ENCODE measurements at places on chromosomes 5 and 9.

- no peak for DNase-seq
Observed at GRCh38 chr9:123662057-123662776, 267.7 kb downstream of the DENND1A start.

DNA sequence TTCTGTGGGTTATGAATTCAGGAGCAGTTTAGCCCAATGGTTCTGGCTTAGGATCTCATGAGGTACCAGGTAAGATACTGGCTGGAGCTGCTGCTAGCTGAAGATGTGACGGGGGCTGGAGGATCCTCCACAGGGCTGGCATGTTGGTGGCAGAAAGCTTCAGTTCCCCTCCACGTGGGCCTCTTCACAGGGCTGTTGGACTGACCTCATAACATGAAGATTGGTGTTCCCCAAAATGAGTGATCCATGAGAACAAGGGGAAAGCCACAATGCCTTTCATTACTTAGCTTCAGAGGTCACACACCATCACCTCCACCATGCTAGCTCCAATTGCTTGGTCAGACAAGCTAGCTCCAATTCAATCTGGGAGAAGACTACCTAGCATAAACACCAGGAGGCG, 8.5 kb upstream of the S100Z start:
- no peak for DNase-seq

GRCh38 chr5:96745844-96746531, 61.8 kb downstream of the ERAP1 start:
- no peak for DNase-seq

- DNase-seq = no peak
Observed at GRCh38 chr9:83422527-83422926, 115.7 kb downstream of the FRMD3 start.

- no peak for DNase-seq
Observed at GRCh38 chr5:159467666-159468065, 137.4 kb upstream of the IL12B start.

- DNase-seq = no peak
Observed at GRCh38 chr5:115579747-115580173, 22.5 kb downstream of the TICAM2 start.

DNA sequence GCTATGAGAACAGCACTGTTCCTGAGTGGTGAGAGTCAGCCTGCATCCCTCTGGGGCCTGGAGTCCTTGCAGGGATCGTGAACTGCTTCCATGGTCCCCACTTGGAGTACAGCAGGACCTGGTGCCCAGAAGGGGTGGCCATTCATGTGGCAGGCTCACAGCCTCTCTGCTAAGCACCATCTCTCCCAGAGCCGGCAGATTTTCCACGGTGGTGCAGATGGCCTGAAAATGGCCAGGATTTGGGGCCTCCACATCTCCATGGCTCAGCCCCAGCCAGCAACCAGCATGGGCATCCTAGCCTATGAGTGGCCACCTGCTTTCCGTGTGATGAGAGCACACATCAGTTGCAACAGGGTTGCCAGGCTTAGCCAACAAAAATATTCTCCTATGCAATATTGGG, 33.9 kb upstream of the SEMA4D start:
- DNase-seq = no peak

DNA sequence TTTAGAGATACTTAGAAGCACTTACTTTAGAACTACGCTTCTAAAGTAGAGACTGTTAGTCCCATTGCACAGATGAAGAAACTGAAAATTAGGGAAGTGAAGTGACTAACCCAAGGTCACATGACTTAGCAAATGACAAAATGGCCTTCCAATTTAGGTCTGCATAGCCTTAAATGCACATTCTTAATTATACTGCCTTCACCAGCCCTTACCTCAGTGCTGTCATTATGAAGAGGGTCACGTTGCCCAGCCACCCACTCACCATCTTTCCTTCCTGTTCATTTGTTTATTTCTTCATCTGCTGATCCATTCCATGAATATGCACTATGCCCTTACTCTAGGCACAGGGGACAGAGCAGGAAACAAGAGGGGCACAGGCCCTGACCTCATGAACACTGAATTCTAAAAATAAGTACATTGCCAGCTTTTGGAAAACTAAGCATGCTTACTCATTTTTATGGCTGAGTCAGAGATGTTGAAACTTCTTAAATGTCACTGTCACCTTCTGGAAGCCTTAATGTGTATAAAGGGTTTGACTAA, 8.6 kb downstream of the HAVCR2 start:
- DNase-seq = no peak

- no peak for DNase-seq
Observed at GRCh38 chr9:130522233-130522808, 57.1 kb upstream of the FUBP3 start.

DNA sequence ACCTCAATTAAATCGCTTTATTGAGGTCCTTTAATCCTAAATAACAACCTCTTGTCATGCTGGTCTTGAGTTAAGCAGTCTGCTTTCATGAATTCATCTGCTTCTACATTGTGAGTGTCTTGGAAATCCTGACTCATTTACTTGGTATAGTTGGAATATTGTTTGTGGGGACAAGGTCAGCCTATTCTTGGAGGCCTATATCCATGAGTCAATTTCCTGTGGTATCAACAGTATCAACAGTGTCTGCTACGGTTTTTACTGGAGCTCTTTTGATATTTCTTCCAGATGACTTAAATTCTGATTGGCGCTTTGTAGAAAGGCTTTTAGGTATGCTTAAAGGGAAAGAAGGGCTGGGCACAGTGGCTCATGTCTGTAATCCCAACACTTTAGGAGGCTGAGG, 71.2 kb upstream of the PARP8 start:
- no peak for DNase-seq

GRCh38 chr5:79529110-79529509, 15.2 kb upstream of the HOMER1 start:
- DNase-seq = no peak

- DNase-seq = no peak
Observed at GRCh38 chr5:163658702-163659567, 153.5 kb downstream of the MAT2B start.

GRCh38 chr9:88747768-88748167, 212.8 kb downstream of the NXNL2 start:
- no peak for DNase-seq

- DNase-seq = no peak
Observed at GRCh38 chr5:17180330-17180843, 37.0 kb upstream of the BASP1 start.

DNA sequence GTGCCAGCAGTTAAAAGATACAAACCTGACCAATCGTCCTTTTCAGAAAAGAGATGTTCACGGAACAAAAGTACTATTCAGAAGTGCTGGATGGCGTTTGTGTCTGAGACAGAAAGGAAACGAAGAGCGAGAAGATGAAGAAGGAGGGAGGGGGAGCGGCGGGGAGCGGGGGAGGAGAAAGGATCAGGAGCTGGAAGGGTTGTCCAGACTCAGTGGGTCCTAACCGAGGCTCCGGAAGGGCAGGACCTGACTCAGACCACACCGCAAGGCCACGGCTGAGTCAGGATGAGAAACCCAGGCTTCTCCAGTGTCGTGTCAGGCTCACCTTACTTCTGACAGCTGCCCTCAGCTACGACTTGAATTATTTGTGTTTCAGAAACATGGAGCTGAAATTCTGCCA, 46.2 kb downstream of the PAX5 start:
- DNase-seq = no peak

DNA sequence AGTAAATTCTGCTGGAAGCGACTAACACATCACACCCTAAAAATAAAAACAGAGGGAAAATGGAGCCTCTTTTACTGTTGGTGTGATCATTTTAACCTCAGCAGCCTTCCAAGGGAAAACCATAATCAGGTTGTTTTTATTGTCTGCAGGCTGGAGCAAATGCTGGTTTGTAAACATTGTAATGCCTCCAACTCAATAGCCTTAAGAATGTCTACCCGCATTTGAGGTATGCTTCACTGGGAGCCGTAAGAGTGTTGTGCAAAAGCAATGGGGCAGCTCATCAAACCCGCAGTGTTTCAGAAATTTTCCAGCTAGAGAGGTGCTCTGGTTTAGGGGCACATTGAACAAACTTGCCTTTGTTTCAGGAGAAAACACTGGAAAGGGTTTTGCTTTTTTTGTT, 17.0 kb downstream of the NIM1K start:
- DNase-seq = no peak

DNA sequence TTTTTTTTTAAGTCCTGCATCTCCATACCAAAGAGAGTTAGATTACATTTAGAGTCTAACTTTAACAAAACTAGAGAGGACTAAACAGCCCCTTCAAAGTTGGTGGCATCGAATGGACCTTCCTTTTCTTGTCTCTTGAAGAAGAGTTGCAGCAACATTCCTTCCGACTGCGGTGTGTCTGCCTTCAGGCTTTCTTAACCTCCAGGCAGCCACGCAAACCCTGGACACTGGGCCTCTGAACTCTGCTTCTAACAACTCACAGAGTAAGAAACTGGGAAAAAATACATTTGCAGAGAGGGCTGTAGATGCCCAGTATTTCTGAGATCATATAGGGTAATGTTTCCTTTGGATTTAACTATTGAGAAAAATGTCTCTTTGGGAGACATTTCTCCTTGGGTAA, 120.5 kb upstream of the MAST4 start:
- no peak for DNase-seq

GRCh38 chr9:112868461-112868860, 22.2 kb downstream of the SLC46A2 start:
- no peak for DNase-seq

GRCh38 chr5:60802986-60803385, 41.1 kb downstream of the ELOVL7 start:
- no peak for DNase-seq

- DNase-seq = no peak
Observed at GRCh38 chr5:5141625-5142525, 1.7 kb downstream of the ADAMTS16 start.

DNA sequence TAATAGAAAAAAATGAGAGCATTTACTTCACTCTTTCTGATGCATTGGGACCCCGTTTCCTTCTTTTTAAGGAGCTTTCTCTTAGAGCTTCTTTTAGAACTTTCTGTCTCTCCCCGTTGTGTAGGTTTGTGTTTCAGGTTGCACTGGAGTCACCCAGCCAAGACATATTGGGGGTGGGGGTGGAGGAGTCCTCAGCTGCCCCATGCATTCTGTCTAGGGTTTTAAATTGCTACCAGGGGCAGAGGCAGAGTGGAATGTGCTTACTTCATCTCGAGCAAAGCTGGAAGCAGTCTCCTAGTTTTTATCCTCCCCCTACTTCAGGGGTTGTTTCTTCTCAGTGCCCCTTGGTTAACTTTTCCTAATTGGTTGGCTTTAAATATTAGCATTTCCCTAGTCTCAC, 9.4 kb downstream of the OR2K2 start:
- no peak for DNase-seq

DNA sequence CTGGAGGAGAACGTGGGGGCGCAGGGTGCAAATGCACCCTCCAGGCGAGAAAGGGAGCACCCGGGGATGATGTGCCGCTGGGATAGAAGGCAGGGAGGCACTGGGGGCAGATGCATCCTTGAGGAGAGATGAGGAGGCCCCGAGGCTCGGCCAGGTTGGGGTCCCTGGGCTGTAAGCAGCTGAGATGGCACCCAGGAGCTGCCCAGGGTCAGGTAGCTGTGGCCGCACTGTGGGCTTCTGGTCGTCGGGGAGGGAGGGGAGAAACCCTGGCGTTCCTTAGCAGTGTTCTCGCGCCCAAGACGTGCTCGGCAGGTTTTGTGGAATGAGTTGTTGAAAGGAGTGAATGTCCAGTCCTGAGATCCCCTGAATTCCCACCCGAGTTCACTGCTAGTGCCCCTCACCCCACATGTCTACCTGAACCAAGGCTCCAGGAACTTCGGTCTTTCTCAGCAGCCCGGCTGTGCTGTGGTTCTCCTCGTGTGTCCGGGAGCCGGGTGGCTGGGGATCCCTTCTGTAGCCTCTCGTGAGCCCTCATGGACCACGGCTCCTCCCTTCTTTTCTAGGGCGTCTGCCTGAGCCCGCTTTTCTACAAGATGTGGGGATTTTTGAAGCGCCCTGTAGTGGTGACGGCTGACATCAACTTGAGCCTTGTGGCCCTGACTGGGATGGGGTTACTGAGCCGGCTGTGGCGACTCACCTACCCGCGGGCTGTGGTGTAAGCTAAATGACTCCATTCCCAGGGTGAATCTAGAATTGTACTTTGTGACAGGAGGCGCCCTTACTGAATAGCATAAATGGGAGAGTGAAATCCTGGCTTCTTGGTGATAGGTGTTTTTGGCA, 1.1 kb downstream of the POMT1 start:
- DNase-seq = no peak

- no peak for DNase-seq
Observed at GRCh38 chr5:171311322-171312077, 2.5 kb downstream of the TLX3 start.

DNA sequence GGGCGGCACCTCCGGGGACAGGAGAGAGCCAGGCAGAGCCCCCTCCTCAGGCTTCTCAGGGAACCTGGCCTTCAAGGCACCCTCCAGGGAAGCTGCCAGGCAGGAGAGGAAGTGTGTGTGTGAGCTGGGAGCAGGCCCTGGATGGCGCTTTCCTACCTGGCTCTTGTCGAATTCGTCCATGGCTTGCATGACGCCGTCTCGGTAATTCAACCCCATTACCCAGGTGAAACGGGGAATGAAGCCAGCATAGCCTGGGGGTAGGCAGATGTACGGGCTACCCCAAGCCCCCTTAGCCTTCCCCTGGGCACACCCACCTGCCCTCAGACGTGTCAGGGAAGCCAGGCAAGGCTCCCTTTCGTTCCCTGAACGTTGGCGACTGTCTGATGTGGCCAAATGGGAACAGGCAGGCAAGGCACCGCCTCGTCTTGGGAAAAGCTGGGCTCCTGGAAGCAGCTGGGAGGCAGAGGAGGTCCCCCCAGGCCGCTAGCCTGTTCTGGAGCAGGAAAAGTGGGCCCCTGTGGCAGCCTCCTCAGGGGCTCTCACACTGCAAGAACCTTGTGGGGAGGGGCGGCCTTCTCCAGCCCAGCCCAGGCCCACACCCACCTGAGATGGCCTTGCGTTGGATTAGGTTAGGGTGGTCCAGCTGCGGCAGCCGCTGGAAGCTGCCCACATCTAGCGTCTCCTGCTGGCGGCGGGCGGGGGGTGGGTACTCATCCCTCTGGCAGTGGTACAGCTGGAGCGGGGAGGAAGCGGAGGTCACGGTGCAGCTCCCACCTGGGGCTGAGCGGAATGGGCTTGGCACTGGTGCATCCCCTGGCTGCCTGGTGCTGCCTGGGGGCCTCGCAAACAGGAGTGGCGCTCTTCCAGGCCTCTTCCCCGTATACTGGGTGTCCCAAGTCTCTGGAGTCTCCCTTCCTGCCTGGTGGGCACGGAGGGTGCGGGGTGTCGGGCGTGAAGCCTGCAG, 3.7 kb downstream of the TUBB4B start:
- no peak for DNase-seq

- no peak for DNase-seq
Observed at GRCh38 chr5:2981652-2982051, 230.2 kb upstream of the IRX2 start.

DNA sequence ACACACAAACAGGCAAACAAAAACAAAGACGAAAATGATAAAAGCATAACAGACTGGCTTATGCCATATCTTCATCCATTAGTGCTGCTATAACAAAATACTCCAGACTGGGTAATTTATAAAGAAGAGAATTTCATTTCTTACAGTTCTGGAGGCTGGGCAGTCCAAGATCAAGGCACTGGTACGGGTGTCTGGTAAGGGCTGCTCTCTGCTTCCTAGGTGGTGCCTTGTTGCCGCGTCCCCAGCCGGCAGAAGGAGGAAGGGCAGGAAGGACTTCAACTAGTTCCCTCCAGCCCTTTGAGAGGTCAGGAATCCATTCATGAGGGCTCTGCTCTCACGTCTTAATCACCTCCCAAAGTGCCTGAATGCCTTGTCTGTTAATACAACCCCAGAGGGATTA, 122.6 kb downstream of the BOD1 start:
- DNase-seq = no peak

GRCh38 chr5:65893749-65894430, 32.5 kb upstream of the ERBIN start:
- DNase-seq = no peak

GRCh38 chr9:20557890-20558565, 64.3 kb downstream of the MLLT3 start:
- DNase-seq = no peak

All from stimulated activated CD8-positive, alpha-beta memory T cell treated with anti-CD3 and anti-CD28 coated beads, Interleukin-7, amount 100 ng/mL, for 1 hour (primary cell).